Hematopoietic multipotent progenitor cell treated with erythropoietin and hydrocortisone succinate and interleukin-3 and kit ligand, for 4 days (in vitro differentiated cells): ENCODE measurements at places on chromosomes 1 and 21.

- no peak for DNase-seq
Observed at GRCh38 chr1:89064632-89065031, 376 bp downstream of the GBP1 start.

- peak; percentile 63 for DNase-seq
Observed at GRCh38 chr1:109239409-109240068, 9.8 kb upstream of the CELSR2 start.

DNA sequence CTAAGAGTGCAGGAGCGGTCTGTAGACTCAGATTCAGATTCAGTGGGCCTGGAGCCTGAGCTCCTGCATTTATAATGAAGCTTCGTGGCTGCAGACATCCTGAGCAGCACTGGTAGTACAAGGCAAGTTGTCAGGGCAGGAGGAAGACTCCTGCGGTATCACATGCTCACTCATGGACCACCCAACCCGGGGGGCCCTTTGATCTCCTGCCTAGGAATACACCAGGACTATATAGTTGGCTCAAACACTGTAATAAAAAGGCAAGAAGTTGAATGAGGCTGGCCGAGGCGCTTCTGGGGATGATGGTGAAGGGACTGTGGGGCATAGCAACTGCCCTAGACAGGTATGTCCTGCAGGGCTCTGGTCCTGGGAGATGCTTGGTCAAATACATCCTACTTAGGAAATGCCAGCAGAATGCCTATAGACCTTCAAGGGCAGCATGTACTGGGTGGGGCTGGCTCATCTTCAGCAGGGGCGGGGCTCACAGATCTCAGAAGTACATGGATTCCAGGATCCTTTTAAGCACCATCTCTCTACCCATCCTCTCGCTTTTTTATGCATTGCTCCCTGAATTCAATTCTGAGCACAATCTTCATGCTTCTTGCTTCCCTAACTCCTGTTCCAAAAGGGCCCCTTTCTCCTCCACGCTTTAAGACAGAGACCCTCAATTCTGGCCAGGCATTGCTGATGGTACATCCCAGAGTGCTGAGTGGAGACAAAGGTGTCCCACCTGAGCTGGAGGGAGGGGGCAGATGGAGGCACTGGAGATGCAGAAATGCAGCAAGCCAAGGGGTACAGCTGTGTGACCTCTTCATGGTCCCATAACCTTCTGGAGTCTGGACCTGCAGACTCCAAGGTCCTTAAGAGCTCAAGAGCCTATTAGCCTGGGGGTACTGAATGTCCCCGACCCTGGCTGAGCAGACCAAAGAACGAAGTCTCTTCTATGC, 2.1 kb upstream of the RAP1GAP start:
- peak; percentile 39 for DNase-seq

- DNase-seq, result peak; percentile 43
Observed at GRCh38 chr1:153032677-153033308, 1.8 kb downstream of the SPRR1B start.

GRCh38 chr1:206679738-206680211, 4.9 kb upstream of the MAPKAPK2 start:
- DNase-seq, result peak; percentile 57

- no peak for DNase-seq
Observed at GRCh38 chr1:193456811-193457280, 270.4 kb upstream of the B3GALT2 start.

GRCh38 chr1:65211331-65211730, 63.3 kb downstream of the AK4 start:
- no peak for DNase-seq

GRCh38 chr1:16126743-16127515, 28.9 kb downstream of the EPHA2 start:
- no peak for DNase-seq

DNA sequence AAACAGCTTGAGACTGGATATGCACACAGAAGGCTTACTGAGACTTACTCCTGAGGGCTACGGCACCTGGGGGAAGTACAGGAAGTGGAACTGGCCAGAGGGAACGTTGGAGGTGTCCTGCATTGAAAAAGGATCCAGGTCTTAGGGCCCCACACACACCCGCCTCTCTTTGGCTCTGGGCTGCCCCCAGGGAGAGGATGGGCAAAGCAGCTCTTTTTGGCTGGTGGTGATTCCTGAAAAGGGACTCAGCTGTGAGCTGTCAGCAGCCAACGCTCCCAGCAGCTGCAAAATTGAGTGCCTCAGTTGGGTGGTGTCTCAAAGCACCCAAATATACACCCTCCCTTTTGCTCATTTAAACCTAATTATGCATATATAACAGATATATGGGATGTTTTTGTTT, 213.2 kb downstream of the TNR start:
- DNase-seq, result no peak

DNA sequence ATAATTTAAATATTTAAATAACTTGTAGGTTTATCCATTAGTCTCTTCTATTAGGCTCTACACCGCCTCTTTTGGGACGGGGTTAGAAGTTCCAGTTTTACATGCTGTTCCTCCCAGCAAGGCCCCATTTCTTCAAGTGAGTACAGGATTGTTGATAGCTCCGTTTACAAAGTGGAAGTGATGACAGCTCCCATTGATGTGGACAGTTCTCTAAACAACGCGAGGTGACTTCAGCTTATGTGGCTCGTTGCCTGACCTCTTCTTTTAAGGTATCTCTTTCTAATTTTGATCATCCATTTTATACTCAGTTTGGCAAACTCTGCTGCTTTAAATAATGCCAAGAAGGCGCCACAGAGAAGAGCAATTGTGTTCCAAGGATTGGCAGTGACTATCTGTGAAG, 49.7 kb downstream of the PACC1 start:
- no peak for DNase-seq

- peak; percentile 87 for DNase-seq
Observed at GRCh38 chr21:34706337-34706736, 37.5 kb downstream of the CLIC6 start.

- peak; percentile 28 for DNase-seq
Observed at GRCh38 chr1:208083016-208083714, 161.0 kb downstream of the PLXNA2 start.

DNA sequence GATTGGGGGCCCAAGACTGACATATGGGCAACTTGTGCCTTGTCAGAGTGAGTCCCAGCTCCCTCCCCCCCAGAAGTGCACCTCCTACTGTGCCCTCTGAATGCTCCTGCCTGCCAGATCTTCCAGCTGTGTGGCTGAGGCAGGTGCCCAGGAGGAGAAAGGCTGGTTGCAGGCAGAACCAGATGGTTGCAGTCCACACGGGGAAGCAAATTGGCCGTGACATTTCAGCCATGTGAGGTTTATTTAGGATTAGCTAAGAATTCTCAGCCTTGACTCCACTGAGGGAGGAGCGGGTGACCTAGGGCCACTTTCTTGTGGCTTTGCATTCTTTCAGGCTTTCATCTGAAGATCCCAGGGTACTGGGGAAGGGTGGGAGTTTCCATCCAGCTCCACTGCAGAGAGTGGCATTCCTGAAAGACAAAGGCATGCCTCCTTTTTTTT, 33.8 kb downstream of the PEX14 start:
- no peak for DNase-seq

GRCh38 chr1:175840787-175841186, 97.4 kb upstream of the TNR start:
- DNase-seq, result peak; percentile 26

DNA sequence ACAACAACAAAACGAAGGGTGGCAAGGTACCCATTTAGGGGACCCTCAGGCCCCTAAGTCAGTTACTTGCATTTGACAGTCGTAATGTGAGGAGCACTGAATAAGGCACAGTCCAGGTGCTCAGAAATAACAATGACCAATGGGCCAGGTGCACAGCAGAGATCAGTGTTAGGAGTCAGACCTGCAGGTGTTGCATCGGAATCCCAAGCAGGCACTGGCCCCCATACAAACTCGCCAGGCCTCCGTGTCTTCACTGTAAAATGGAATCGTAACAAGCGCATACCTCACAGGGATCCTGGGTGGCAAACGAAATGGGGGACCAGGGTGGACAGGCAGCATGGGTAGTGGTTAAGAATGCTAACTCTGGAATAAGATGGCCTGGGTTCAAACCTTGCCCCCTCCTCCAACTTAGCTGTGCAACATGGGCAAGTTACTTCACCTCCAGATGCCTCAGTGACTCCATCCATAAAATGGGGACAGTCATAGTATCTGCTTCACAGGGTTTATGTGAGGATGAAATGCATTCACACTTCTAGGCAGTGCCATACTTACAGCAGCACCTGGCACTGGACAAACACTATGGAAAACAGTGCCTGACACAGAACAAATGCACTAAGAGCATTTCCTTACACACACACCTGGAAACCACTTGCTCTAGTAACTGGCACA, 20.2 kb downstream of the RCAN1 start:
- no peak for DNase-seq

DNA sequence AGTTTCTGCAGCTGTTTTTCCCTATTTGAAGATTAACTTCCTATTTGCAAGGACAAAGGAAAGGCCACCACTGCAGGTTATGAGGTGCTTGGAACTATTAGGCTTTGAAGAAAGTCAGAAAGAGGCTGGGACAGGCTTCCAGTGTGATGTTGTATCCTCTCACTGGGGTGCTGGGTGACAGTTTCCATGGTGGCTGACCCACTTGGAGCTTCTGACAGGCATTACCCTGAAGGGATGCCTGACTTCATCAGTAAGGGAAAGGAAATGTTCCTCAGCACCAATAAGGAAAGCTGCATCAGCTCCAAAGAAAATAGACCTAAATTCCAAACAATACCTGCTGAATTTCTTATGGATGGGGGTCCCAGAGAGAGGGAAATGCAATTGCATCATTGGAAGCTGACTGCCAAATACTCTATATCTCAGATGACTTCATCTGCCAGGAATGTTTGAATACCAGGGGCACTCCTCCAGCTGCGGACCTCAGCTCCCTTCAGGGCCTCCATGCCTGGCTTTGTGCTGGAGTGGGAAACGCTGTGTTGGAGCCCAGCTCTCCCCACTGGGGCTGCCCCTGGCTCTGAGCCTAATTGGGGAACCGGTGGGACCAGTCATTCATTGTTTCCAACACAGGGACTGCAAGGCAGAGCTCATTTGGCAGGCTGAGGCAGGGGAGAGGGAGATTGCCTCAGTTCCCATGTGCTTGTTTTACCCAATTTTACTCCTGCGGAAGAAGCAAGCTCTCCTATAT, 76.6 kb downstream of the RGL1 start:
- DNase-seq, result no peak

DNA sequence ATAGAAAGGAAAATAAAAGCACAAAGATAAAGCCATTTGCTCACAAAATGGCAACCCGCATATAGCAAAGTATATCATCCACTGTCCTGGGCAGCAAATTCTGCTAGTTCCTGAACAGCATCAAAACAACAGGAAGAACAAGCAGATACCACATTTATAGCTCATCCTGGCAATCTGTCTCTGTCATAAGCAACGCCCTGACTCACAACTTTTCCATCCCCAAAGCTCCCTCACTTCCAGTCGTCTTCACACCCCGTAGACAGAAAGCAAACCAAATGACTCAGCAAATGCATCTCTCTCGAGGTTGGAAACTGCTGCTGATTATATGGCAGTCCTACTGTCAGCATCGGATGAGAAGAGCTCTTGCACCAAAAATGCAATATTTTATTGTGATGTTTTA, 65.8 kb downstream of the AK5 start:
- DNase-seq, result peak; percentile 38

DNA sequence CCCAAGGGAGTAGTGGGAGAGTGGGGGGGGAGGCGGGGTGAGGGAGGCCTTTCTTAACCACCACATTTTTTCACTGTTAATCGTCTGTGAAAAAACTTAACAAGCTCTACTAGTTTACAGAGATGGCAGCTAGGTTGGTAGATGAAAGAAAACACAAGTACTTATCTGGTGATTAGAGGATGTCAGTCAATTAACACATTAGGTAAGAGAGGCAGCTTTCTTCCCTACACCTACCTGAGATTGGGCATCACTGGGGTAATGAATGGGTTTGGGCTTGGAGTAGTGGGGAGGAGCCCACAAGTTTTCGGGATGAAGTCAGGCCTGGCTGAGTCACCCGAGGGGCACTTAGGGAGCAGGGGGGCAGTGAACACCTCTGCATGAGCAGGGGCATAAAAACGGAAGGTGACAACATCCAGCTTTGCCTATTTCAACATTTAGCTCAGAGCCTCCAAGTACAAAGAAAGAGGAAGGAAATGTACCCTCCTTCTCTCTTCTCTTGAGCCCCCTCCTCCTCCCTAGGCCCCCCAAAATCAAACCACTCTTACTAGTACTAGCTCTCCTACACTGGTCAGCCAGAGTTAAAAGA, 2.5 kb downstream of the LBR start:
- peak; percentile 76 for DNase-seq

DNA sequence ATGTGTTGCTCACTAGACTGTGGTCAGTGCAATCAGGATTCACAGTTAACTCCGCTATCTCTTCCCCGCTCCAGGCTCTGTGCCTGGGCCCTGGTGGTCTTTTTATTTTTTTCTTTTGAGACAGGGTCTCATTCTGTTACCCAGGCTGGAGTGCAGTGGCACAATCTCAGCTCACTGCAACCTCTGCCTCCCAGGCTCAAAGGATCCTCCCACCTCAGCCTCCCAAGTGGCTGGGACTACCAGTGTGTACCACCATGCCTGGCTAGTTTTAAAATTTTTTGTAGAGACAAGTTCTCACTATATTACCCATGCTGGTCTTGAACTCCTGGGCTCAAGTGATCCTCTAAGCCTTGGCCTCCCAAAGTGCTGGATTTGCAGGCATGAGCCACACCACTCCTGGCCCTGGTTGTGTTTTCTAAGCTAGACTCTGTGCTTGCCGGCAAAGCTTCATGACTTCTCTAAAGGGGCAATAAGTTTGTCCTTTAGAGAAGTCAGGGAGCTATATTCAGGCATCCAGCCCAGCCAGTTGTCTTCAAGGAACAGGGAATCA, 1.4 kb downstream of the RCSD1 start:
- no peak for DNase-seq

DNA sequence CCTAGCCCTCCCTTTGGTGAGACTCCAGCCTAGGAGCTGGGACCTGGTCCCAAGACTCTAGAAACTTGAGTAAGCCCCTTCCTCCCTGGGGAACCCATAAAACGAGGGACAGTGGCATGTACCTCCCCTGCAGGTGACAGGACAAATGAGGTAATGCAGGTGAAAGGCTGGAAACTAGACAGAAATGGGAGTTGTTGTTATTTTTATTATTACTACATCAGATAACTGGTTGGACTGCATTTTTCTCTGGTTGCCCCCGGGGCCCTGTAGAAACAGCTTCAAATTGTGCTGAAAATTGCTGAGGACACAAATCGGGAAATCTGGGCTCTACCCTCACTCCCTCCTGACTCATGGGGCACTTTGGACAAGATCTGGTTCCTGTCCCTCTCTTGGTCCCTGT, 132.3 kb upstream of the WNT4 start:
- DNase-seq, result no peak

GRCh38 chr1:185406006-185406690, 89.1 kb upstream of the IVNS1ABP start:
- DNase-seq, result no peak

DNA sequence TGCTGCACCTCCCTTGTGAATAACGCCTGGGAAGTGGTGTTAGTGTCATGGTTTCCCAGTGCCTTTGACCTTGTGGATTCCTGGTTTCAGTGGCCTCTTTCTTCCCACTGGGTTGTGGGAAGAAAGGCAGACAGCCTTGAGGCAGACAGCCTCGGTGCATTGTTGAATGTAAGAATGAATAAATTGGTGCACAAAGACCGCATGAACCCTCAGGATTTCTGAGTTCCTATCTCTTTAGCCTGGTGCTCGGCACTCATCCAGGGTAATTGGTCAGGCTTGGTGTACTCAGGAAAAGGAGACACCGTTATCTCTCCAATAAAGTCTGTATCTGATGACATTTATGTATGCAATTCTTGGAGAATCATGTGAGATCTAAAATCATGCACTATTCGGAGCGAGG, 5.1 kb downstream of the ZNF362 start:
- DNase-seq, result no peak
